Fibroblast of lung (primary cell): ENCODE measurements at places on chromosomes 5 and 9. TPM values are rescaled to one million over a fixed set of nuclear protein-coding genes. Genes with fewer than 3 reads are reported as not detected.

- no peak overlapping the region for H3K27ac ChIP-seq
- no peaks in the 10 kb centered on the region for H3K36me3 ChIP-seq
- H3K4me1 ChIP-seq, result no peaks in the 10 kb centered on the region
- H3K27me3 ChIP-seq, result no peaks in the 10 kb centered on the region
- peak; percentile 20 for DNase-seq
Observed at GRCh38 chr5:98714710-98715288, 58.7 kb upstream of the RGMB start.

GRCh38 chr5:136613230-136613629 lies 247.9 kb upstream of the TRPC7 start:
- DNase-seq, result no peak
- no peaks in the 10 kb centered on the region for H3K27me3 ChIP-seq
- H3K4me3 ChIP-seq, result no peak overlapping the region
- H3K4me1 ChIP-seq, result no peaks in the 10 kb centered on the region
- no peaks in the 10 kb centered on the region for H3K36me3 ChIP-seq

DNA sequence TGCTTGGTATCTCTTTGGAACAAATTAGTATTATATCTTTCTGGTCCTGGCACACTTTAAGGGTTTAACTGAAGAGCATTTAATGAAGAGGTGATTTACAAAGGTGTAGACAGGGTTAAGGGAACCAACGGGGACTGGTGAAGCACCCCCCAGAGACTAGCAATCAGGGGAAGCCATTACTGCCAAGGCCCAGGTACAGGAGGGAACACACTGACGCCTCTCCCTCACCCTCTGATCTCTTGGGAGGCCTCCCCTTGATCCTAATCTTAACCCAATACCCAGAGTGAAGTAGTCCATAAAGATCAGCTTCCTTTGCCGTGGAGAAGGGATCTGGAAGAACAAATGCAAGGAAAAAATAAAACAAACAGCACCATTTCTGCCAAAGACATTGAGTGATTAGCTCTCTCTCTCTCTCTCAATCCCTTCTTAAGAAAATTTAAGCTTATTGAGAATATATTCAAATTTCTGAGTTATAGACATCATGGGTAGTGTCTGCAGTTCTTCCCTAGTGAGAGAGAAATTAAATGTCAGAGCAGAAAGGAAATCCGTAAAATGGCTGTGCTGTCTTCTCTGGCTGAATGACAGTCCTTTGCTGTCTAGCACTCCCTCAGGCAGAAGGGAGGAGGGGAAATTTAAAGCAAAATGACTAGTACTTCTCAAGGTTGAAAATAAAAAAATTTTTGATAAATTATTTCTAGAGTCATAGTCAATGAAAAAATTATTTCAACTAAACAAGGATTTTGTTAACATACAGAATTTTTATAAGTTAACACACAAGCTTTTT lies 20.0 kb downstream of the F2R start:
- peaks cover 21% of the 10 kb centered on the region for H3K36me3 ChIP-seq
- H3K4me3 ChIP-seq, result no peak overlapping the region
- no peak for DNase-seq
- H3K4me1 ChIP-seq, result no peaks in the 10 kb centered on the region
- H3K27ac ChIP-seq, result no peak overlapping the region
- H3K27me3 ChIP-seq, result no peaks in the 10 kb centered on the region

DNA sequence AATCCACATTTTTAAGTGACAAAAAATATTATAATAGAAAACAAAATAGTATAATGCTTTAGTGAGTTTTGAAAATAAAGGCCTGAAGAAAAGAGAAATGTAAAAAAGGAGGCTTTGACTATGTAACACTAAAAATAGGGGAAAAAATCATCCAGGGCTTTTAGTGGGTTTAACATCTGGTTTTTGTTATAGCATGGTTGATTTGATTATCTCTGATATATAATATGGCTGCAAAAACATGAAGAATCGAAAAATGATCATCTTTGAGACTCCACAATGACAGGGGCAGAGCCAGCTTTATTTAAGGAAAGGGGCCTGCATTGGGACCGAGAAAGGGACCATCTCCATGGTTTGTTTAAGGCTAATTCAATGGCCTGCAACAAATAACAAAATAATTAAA lies 393.8 kb downstream of the PLK2 start:
- no peaks in the 10 kb centered on the region for H3K4me1 ChIP-seq
- DNase-seq, result no peak
- no peak overlapping the region for H3K27ac ChIP-seq
- no peaks in the 10 kb centered on the region for H3K27me3 ChIP-seq
- H3K36me3 ChIP-seq, result no peaks in the 10 kb centered on the region
- no peak overlapping the region for H3K4me3 ChIP-seq

DNA sequence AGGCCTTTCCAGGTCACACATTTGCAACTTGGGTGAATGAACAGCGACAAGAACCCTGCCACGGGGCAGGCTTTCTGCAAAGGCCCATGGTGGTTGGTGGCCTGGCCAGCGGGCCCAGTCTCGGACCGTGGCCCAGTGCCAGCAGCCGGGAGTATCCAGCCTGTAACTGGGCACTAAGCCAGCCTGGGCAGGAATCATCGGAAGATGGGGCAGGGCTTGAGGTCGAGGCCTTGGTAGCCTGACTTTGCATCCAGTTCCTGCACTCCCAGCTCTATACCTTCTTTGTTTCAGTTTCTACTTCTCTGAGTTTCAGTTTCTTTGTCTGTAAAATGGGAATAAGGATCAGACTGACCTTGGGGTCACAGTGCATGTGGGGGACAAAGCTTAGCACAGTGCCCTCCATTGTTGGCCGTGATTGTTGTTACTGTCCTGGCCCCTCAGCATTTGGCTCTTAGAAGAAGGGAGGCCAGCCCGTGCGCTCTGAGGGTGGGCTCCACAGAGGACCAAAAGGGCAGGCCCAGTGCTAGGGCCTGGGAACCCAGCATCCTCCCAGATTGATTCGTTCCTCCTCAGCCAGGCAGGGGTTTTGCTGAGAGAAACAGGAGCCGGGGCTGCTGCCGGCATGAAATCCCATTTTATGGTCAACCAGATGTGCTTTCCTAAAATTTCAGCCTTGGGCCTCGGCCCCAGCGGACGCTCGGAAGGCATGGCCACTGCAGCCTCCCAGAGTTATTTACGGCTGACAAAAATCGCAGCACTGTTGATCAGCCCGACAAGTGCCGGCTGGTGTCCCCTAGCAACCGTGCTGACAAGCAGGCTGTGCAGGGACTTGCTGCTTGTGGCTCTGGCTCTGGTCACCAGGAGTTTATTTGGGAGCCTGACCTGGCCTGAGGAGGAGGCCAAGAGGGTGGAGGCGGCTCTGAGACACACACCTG lies 43.6 kb downstream of the JADE2 start:
- H3K36me3 ChIP-seq, result peaks cover 33% of the 10 kb centered on the region
- no peak overlapping the region for H3K4me3 ChIP-seq
- no peaks in the 10 kb centered on the region for H3K27me3 ChIP-seq
- H3K27ac ChIP-seq, result peak overlapping the region; percentile 77
- peaks cover 18% of the 10 kb centered on the region for H3K4me1 ChIP-seq
- DNase-seq, result peak; percentile 74

DNA sequence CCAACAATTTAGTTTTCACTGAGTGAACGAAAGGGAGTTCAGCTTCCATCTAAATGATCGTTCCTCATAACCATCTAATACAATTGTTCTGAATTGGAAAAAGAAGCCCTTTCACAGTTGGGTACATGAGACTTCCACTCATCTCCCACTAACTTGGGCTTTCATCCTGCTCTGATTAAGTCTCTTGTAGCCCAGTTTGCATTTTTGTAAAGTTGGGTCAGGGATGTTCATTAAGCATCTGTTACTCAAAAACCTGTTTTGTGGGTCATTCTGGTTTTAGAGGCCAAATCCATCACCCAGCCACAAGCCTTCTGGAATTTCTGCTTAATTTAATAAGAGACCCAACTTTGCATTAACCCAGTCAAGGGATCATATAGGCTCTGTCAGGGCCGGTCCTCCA lies 385.3 kb downstream of the BNC2 start:
- H3K4me1 ChIP-seq, result no peaks in the 10 kb centered on the region
- no peak for DNase-seq
- no peaks in the 10 kb centered on the region for H3K27me3 ChIP-seq

GRCh38 chr9:101333926-101334702 lies 50.7 kb downstream of the BAAT start:
- no peak for DNase-seq
- no peaks in the 10 kb centered on the region for H3K4me1 ChIP-seq
- H3K27ac ChIP-seq, result no peak overlapping the region
- H3K4me3 ChIP-seq, result no peak overlapping the region

GRCh38 chr9:7146582-7146981 lies 388.8 kb downstream of the KDM4C start:
- no peak overlapping the region for H3K27ac ChIP-seq
- no peak overlapping the region for H3K4me3 ChIP-seq
- H3K27me3 ChIP-seq, result no peaks in the 10 kb centered on the region
- no peaks in the 10 kb centered on the region for H3K36me3 ChIP-seq

GRCh38 chr5:97245386-97245785 lies 62.3 kb upstream of the RIOK2 start:
- no peaks in the 10 kb centered on the region for H3K4me1 ChIP-seq
- no peak for DNase-seq
- no peak overlapping the region for H3K27ac ChIP-seq
- H3K36me3 ChIP-seq, result no peaks in the 10 kb centered on the region
- H3K27me3 ChIP-seq, result no peaks in the 10 kb centered on the region

GRCh38 chr9:16411311-16411710 lies 459.2 kb downstream of the BNC2 start:
- no peaks in the 10 kb centered on the region for H3K27me3 ChIP-seq
- no peaks in the 10 kb centered on the region for H3K36me3 ChIP-seq
- H3K4me1 ChIP-seq, result peaks cover 19% of the 10 kb centered on the region
- no peak overlapping the region for H3K4me3 ChIP-seq

DNA sequence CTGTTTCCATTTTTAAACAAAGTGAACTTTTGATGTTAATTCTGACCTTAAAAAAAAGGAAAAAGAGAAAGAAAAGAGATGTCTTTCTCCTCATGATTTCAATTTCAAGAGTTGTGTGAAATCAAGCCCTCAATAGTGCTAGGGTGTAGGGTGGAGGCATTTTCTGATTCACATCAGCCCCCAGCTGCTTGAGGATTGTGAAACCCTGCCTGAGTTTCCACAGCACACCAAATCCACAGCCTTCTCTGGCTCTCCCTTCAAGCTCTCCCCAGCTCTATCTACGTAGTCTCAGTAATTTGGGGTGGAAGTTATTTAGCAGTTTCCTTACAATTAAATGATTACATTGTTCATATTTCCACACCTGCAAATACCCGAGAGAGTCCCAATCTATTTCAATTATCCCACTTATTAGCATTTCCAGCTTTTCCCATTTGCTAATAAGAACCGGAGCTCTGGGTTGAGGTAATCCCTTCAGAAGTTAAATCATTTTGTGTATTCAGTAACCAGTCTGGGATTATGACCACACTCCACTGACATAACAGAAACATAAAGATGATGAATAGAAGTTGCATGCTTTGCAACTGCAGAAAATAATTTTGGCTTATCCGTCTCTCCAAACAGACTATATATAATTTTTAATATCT lies 54.9 kb downstream of the MTX3 start:
- no peaks in the 10 kb centered on the region for H3K4me1 ChIP-seq
- no peak overlapping the region for H3K27ac ChIP-seq
- H3K36me3 ChIP-seq, result no peaks in the 10 kb centered on the region
- DNase-seq, result peak; percentile 74

DNA sequence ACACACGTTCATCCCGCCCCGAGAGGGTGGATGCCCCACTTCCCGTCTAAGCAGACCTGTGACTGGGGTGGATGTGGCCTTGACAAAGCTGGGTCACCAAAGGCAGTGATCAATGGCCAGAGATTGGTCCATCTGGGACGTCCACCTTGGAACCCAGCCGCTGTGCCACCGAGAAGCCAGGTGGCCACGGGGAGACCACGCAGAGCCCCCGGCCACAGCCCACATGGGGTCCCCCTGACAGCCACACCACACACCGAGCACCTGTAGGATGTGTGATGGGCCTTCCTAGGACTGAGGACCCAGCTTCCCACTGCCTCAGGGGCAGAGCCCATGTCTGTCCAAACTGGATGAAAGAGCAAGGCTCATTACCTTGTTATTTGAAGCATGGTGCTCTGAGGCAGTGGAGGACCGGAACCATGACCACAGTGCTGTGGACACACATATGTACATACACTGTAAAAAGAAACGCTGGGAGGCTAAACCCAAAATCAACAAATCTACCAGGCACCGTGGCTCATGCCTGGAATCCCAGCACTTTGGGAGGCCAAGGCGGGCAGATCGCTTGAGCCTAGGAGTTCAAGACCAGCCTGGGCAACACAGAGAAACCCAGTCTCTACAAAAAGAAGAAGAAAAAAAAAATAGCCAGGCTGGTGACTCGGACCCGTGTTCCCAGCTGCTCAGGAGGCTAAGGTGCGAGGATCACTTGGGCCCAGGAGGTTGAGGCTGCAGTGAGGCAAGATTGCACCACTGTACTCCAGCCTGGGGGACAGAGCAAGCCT lies 50.1 kb downstream of the MRPL36 start:
- no peak overlapping the region for H3K4me3 ChIP-seq
- no peak overlapping the region for H3K27ac ChIP-seq
- no peaks in the 10 kb centered on the region for H3K4me1 ChIP-seq
- no peaks in the 10 kb centered on the region for H3K36me3 ChIP-seq
- no peak for DNase-seq

GRCh38 chr5:2727550-2727949 lies 23.9 kb downstream of the IRX2 start:
- no peak overlapping the region for H3K4me3 ChIP-seq
- no peaks in the 10 kb centered on the region for H3K36me3 ChIP-seq
- no peak overlapping the region for H3K27ac ChIP-seq

The SLC36A3 gene
- not detected in 2 replicates for polyA plus RNA-seq

The ACSL6 gene
- 0.02 and 0.08 TPM in 2 replicates for polyA plus RNA-seq

The ABLIM3 gene
- 49.9 and 67.8 TPM in 2 replicates for polyA plus RNA-seq

The S100Z gene
- polyA plus RNA-seq, result not detected in 2 replicates

The ENTPD2 gene
- not detected in 2 replicates for polyA plus RNA-seq

The SYK gene
- not detected in 2 replicates for polyA plus RNA-seq

The DDX46 gene
- polyA plus RNA-seq, result 32.6 and 38.1 TPM in 2 replicates
